ENCODE measurements at places on chromosomes 4 and X. TPM values are rescaled to one million over a fixed set of nuclear protein-coding genes. Genes with fewer than 3 reads are reported as not detected.

DNA sequence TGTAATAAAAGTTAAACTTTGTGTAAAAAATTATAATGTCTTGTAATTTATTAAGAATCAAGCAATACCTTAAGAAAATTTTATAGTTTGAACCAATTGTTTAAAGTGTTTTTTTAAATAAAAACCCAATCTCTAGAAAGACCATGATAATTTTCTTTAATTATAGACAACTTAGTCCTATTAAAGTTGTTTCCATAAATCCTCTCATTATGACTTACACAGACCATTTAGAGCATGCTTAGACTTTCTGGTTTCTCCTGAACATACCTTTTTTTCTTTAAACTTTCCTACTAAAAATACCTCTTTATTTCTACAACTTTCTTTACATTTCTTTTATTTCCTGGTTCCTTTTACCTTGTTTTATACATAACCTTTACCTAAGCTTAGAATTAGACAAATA lies 837.4 kb downstream of the PCDH19 start:
- no peak for DNase-seq

DNA sequence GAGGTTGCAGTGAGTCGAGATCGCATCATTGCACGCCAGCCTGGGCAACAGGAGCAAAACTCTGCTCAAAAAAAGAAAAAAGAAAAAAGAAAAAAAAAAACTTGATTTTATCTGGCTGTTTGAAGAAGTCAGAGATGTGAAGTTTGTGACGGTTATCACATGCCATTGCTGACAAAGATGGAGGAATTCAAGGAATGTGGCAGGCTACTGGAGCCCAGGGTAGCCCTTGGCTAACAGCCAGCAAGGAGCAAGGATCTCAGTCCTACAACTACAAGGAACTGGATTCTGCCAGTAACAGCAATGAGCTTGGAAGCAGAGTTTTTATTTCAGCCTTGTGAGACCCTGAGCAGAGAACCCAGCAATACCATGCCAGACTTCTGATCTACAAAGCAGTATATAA lies 24.3 kb upstream of the TET2 start:
- no peak for DNase-seq

- no peak for DNase-seq
Observed at GRCh38 chr4:138866314-138866713, 149.3 kb upstream of the NOCT start.

DNA sequence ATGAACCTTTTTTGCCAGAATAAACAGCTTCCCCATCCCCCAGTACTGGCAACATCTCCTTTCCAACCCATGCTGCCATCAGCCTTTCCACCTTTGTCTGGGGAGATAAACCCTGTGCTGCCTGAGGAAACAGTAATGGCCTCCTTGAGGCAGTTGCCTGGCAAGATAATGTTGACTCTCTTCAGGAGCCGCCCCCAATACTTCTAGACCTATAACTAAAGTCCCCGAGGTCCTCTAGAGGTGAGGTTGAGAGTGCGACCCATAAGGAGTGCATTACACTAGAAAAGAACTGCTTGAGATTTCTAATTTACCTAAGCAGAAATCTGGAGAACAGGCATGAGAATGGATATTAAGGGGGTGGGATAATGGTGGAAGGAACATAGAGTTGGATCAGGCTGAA lies 963.2 kb upstream of the PCDH7 start:
- DNase-seq, result no peak

DNA sequence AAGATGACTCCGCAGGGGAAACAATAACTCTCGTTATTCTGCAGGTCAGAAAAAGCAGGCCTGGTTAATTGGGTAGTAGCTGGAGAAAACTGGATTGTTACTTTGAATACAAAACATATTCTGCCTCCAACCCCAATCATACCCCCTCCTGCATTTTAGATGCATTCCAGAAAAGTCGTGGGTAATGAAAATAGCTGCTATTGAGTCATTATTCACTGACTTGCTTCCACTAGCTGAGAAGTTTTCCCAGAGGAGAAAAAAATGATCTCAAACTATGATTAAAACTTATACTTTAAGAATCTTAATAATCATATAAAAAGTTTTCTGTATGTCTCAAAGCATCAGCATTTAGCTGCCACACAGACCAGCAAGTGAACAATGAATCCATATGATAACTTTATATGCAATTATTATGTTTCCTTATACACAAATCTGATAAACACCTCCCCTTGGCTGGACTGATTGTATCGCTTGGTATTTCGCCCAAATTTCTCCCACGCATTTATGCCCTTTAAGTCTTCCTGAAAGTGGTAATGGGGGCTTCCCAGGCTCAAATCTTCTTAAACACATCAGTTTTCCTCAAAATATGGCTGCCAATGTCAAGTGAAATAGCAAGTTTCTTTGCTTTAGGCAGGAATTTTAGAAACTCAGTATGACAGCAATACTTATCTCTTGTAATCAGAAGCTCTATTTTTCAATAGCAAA lies 181.0 kb downstream of the LDB2 start:
- DNase-seq, result no peak

GRCh38 chr4:142366769-142367181 lies 479.3 kb downstream of the INPP4B start:
- no peak for DNase-seq

The TMSB15A gene
- 0.34 TPM for polyA plus RNA-seq

The TCEAL3 gene
- 37.7 TPM for polyA plus RNA-seq

The CD99L2 gene
- polyA plus RNA-seq, result 72.9 TPM

The TEX11 gene
- not detected for polyA plus RNA-seq

Measured in heart left ventricle (tissue), 16 donors.